ENCODE measurements at places on chromosomes 1 and 21.

GRCh38 chr1:230971771-230972170 is 6.9 kb downstream of the TTC13 start:
- no peak for DNase-seq

GRCh38 chr21:29124645-29125044 is 5.8 kb upstream of the MAP3K7CL start:
- no peak for DNase-seq

DNA sequence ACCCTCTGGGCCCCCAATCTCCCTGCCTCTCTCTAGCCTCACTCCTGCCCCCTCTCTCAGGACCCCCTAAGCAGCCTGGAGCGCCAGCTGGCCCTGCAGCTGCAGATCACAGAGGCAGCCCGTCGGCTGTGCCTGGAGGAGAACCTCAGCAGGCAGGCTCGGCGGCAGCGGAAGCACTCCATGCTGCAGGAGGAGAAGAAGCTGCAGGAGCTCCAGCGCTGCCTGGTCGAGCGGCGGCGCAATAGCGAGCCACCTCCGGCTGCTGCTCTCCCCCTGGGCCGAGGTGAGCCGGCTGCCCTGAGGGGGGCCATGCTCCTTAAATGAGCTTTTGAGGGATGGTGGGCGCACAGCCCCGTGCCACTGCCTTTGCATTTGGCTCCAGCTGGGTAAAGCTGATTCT is 6.2 kb downstream of the INAVA start:
- DNase-seq: no peak

- DNase-seq: no peak
These were observed 149.8 kb upstream of the PALMD start for GRCh38 chr1:99496067-99496466.

Data from activated naive CD4-positive, alpha-beta T cell (primary cell).